Hematopoietic multipotent progenitor cell treated with erythropoietin and hydrocortisone succinate and interleukin-3 and kit ligand, for 4 days (in vitro differentiated cells): ENCODE measurements at places on chromosomes 11 and 22.
A peak's percentile ranks its signal among the peaks of the same experiment; 100 is the strongest.

GRCh38 chr11:70573701-70574151 is 175.4 kb downstream of the CTTN start:
- DNase-seq: no peak

GRCh38 chr22:46058091-46058420 is 81.1 kb upstream of the WNT7B start:
- DNase-seq: peak; percentile 75

DNA sequence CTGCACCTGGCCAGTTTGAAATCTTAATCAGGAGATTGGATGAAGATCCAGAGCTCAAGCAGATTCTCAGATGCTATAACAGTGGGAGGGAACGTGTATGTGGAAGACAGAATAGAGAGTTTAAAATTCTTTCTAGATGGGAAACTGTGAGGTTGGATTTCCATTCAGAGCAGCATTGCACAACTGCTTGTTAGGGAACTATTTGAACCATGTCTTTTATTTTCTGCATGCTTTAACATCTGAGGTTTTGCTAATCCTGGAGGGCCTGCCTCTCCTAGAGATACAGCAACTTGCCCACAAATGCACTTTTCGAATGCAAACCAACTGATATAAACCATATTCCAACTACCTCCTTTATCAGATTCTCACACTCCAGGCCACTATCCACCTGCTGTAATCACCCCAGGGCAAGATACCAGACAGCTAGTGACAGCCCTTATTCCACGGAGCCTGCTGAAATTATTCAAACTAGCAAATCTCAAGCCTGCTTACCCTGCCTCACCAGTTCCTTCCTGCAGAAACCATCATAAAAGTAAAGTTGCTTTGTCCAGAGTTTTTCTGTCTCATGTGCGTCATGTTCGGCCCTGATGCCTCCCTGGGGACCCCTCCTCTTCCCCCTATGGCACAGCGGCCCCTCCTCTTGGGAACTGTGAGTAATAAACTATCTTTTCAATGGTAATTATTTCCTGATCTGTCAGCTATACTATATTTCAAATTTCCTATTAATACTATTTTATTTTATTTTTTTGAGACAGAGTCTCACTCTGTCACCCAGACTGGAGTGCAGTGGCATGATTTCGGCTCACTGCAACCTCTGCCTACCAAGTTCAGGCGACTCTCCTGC is 18.4 kb upstream of the SEC14L4 start:
- DNase-seq: peak; percentile 67

DNA sequence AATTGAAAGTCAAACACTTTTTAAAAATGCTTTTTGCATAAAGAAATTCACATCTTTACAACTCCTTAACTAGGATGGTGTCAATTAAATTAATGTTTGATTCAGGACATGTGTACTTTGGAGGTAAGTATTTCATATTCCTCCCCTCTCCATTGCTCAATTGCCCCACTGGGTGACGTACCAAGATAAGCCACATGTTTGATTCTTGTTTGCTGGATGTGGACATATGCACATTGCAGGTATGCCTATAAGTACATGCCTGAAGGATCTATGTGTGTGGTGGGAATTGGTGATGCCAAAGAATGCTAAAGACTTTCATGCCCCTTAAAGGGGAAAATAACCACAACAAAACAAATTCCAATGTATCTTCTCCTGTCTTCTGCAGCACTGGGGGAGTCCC is 5.8 kb downstream of the CD44 start:
- DNase-seq: peak; percentile 38

DNA sequence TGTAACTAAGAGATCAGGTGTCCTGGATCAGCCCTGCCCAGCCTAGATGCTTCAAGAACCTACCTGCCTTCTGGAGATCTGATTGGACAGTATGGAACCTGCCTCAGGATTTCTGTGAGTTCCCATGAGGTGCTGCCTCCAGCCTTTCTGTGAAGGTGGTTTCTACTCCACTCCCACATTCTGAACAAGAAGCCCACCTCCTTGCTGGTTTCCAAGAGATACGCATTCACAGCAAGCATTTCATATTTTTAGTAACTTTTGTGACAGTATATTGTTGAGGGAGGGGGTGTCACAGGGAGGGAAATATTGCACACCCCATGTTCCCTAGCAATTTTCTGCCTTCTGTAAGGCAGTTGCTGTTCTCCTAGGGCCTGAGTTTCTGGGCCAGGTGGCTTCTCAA is 204.4 kb downstream of the NAV2 start:
- DNase-seq: no peak

- DNase-seq: peak; percentile 24
Measured at GRCh38 chr11:57834852-57835251, 73.2 kb downstream of the CTNND1 start.

- DNase-seq: no peak
Measured at GRCh38 chr22:35985371-35985770, 43.3 kb downstream of the RBFOX2 start.

- DNase-seq: no peak
Measured at GRCh38 chr11:93906486-93906885, 56.1 kb upstream of the VSTM5 start.

GRCh38 chr22:36860821-36861659 is at the start of gene NCF4:
Gene NCF4 (plus strand): TSS chr22:36861006. CDS start chr22:36861172, 166 bp downstream.
- peak; percentile 98 for DNase-seq

GRCh38 chr11:69874984-69875624 is 55.9 kb upstream of the FGF3 start:
- no peak for DNase-seq

- no peak for DNase-seq
Measured at GRCh38 chr22:41625577-41625976, 4.5 kb downstream of the XRCC6 start.

- peak; percentile 72 for DNase-seq
Measured at GRCh38 chr11:119155733-119156492, 7.1 kb downstream of the ABCG4 start.

GRCh38 chr11:100675115-100675650 is 11.9 kb upstream of the ARHGAP42 start:
- no peak for DNase-seq

DNA sequence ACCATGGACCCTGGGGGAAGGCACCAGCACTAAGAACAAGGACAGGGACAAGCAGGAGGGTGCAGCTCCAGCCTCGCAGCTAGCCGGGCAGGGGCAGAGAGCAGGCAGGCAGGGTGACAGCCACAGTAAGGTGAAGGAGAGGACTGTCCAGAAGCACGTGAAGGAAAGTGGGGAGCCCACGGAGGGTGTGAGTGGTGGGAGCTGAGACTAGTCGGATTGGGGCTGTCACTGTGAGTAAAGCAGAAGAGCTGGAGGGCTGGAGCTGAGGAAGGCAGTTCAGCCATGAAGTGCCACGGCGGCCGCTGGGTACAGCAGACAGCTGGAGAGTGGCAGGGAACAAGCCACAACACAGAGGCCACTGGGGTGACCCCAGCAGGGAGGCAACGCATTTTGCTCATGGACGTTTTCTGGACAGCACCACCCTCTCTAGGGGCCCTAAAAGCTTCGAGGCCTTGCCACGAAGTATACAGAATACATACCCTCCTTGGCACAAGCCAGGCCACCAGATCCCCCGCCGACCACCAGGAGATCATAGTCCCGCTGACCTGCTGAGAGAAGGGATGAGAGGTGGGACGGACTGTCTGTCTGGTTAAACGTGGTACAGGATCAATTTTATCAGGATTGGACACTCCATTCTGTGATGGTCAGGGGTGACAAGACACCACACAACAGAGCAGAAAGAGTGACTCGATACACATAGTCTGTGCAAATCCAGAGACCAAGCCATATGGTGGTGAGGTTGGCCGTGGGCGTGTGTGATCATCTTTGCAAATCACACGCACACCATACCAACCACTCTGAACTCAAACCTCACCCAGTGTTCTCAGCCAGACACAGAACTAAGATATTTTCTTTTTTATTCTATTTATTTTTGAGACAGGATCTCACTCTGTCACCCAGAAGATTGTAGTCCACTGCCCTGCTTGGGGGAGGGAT is 10.8 kb upstream of the COMT start:
- DNase-seq: peak; percentile 32

- no peak for DNase-seq
Measured at GRCh38 chr11:3990406-3990805, 104.2 kb upstream of the RRM1 start.

- DNase-seq: no peak
Measured at GRCh38 chr11:11105361-11105760, 247.5 kb upstream of the ZBED5 start.

DNA sequence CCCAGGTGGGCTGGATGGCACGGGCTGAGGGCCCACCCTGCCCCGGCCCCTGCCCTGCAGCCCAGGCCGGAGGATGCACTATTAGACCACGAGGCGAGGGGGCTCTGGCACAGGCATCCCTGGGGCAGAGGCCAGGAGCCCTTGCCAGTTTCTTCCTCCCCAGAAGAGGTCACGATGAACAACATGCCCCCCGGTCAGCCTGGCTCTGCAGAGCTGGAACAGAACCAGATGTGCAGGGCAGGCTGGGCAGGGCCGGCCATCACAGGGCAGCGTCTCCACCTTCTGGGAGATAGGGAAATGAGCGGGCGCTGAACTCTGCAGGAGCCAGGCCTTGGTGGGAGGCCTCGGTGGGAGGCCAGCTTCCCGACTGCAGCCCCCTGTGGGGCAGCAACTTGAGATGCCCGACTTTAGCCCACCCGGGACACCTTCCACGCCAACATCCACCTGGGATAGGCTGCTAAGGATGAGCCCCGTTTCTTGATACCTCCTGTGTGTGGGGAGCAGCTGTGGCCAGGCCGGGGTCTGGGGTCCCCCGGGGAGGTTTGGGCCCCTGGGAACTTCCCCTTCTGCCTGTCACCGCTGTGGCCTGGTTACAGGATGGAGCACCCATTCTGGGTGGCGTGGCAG is 21.8 kb upstream of the GNB1L start:
- DNase-seq: no peak

- DNase-seq: no peak
Measured at GRCh38 chr11:11253497-11253896, 99.6 kb downstream of the CSNK2A3 start.

- no peak for DNase-seq
Measured at GRCh38 chr22:50307890-50308596, 597 bp upstream of the PLXNB2 start.

- no peak for DNase-seq
Measured at GRCh38 chr11:73939096-73939495, 11.7 kb upstream of the DNAJB13 start.

GRCh38 chr22:28939394-28939793 is 56.0 kb downstream of the ZNRF3 start:
- DNase-seq: no peak

- DNase-seq: no peak
Measured at GRCh38 chr11:70126494-70126893, 48.4 kb downstream of the ANO1 start.

- DNase-seq: no peak
Measured at GRCh38 chr11:80239217-80239616, 798.4 kb upstream of the TENM4 start.

- no peak for DNase-seq
Measured at GRCh38 chr11:106280036-106280435, 202.6 kb downstream of the AASDHPPT start.

DNA sequence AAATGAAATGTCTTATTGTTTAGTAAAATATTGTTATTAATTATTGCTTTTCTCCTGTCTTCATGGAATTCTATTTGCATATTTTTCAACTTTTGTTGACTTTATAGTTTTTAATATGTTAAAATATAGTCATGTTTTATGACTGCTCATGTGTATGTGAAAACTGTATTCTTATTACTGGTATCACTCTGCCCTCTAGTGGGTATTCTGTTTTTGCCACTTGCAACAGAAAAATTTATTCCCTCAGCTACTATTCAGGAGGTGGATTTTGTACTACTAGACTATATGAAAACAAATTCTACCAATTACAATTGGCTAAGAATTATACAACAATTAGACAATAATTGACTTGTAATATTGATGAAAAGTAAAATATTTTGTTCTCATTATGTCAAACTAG is 45.0 kb downstream of the OR4C6 start:
- DNase-seq: peak; percentile 65

GRCh38 chr11:70212227-70212811 is 9.2 kb downstream of the FADD start:
- DNase-seq: no peak

- no peak for DNase-seq
Measured at GRCh38 chr11:72378704-72379383, 55.5 kb downstream of the CLPB start.

GRCh38 chr11:62202910-62203309 is 5.6 kb upstream of the SCGB2A1 start:
- DNase-seq: no peak

- DNase-seq: peak; percentile 64
Measured at GRCh38 chr11:47886096-47886495, 37.9 kb upstream of the NUP160 start.

DNA sequence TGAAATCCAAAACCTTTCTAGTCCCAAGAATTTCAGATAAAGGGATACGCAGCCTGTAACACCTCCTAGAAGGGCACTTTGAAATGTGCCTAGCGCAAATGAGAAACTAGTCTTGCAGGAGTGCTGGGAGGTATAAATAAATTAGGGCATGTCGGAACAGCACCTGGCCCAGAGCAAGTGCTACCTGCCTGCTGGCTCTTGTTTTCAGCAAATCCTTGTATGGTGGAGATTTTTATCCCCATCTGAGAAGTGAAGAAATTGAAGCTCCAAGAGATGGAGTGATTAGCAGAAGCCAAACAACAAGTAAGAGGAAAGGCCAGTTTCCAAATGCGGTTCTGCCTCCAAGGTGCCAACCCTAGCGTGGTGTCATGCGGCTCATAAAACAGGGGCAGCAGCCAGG is 36.7 kb upstream of the TFIP11 start:
- no peak for DNase-seq

GRCh38 chr22:49933236-49934159 is 15.1 kb downstream of the CRELD2 start:
- no peak for DNase-seq

DNA sequence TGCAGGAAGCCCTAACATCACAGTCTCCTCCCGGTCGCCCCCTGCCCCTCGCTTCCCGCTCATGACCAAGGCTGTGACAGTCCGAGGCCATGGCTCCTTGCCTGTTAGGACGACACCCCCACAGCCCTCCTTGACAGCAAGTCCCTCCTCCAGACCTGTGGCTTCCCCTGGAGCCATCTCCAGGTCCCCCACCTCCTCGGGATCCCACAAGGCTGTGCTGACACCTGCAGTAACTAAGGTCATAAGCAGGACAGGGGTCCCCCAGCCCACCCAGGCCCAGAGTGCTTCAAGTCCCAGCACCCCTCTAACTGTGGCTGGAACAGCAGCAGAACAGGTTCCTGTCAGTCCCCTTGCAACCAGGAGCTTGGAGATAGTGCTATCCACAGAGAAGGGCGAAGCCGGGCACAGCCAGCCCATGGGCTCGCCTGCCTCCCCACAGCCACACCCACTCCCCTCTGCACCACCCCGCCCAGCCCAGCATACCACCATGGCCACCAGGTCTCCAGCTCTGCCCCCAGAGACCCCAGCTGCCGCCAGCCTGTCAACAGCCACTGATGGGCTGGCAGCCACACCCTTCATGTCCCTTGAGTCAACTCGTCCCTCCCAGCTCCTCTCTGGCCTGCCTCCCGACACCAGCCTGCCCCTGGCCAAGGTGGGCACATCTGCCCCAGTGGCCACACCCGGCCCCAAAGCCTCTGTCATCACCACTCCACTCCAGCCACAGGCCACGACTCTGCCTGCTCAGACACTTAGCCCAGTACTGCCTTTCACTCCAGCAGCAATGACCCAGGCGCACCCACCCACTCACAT is 63.2 kb downstream of the OTOG start:
- DNase-seq: no peak
